ENCODE measurements at places on chromosomes 6 and 20.

DNA sequence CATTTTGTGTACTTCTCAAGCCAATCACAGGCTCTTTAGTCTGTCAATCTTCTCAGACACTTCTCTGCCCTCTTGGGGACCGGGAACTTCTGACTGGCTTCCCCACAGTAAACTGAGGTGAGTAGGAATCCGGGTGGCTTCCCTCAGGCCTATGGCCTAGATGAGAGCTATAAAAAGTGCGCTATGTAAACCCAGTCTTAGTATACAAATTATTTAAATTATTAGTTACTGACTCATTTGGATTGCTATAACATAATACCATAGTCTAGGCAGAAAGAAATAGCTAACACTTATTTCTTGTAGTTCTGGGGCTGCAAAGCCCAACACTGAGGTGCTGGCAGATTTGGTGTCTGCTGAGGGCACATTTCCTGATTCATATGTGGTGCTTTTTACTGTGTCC lies 109.2 kb upstream of the MCHR2 start:
- no peak for DNase-seq

DNA sequence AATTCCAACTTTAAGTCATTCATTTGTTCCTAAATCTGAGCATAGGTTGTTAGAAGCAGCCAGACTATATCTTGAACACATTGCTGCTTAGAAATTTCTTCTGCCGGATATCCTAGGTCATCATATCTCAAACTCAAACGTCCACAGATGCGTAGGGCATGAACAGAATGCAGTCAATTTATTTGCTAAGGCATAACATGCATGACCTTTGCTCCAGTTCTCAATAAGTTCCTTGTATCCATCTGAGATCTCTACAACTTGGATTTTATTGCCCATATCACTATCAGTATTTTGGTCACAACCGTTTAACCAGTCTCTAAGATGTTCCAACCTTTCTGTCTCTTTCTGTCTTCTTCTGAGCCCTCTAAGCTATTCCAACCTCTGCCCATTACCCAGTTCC lies 210.9 kb upstream of the MANEA start:
- DNase-seq, result no peak

DNA sequence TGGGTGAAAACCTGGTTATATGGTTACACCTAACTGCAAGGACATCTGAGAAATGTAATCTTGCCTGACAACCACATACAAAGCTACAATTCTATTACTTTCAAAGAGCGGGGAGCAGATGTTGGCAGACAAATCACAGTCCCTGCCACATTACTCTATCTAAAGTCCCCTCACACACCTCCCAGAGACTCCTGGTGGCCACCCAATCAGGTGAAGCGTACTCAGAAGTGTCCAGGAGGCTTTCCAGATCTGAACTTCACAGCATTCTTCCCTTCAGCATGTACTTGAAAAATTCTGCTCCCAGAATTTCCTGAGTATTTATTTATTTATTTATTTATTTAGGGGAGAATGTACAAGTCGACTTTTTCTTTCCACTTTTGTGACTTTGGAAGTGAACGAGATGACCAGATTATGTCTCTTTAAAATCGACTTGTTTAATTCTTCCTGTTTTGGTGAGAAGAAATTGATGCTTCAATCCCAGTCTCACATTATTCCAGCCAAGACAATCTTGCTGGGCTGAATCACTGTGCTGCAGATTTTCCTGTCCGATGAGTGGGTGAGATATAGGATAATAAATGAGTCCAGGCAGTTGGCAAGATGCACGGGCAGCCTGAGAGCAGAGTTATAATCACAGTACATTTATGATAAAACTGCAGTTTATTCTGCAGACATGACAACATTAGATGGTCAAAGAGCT lies 46.9 kb upstream of the POPDC3 start:
- no peak for DNase-seq

GRCh38 chr20:1946762-1947534 lies 46.9 kb downstream of the PDYN start:
- DNase-seq, result peak; percentile 58

GRCh38 chr6:148440016-148440415 lies 97.4 kb downstream of the SASH1 start:
- DNase-seq, result no peak

DNA sequence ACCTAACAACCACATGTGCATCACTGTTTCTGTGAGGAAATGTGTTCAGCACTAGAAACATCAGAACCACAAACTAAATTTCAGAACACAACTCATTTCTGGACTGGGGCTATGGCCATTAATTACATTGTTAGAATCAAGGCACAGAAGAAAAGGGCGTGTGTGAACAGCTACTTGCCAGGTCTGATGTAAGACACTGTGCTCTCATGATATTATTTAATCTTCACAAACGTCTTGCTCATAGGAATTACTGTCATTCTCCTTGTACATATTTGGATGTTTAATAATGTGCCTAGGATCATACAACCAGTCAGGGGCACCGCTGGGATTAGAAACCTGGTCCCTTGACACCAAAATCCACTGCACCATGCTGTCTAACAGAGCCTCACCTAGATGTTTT lies 14.8 kb downstream of the ADGRF1 start:
- no peak for DNase-seq

- no peak for DNase-seq
Observed at GRCh38 chr6:2396042-2396657, 150.7 kb upstream of the GMDS start.

DNA sequence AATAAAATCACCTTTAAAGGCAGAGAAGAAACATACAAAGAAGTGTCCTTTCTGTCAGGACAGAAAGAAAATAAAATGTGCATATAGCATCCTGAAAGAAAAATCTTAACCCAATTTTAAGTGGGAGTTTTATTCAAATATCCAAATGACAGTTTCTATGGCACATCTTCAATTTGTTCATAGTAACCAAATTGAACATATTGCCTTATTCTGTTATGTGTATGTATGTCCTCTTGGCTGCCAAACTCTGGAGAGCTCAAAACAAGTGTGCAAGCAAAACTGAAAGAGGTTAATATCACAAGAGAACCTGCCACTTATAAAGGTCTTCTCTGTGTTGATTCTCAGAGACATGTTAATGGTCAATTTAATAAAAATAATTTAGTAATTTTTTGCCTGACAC lies 334.7 kb downstream of the BCKDHB start:
- no peak for DNase-seq

- no peak for DNase-seq
Observed at GRCh38 chr20:7765221-7765620, 175.0 kb downstream of the HAO1 start.

GRCh38 chr6:75492386-75493153 lies 1.0 kb downstream of the FILIP1 start:
- no peak for DNase-seq

DNA sequence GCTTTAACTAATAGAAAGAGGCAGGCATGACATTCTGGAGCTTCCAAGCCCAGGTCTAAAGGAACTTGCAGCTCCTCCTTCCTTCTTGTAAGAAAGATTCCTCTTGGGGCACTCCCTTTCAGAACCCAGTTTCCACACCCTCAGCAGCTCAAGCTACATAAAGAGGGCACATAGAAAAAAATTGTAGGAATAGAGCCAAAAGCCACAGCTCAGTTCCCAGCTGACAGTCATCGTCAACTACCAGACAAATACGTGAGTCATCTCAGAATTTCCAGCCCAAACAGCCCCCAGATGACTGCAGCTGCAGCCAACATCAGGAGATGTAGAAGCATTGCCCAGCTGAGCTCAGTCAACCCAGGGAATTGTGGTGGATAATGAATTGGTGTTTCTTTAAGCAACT lies 349.8 kb upstream of the ARID1B start:
- no peak for DNase-seq

DNA sequence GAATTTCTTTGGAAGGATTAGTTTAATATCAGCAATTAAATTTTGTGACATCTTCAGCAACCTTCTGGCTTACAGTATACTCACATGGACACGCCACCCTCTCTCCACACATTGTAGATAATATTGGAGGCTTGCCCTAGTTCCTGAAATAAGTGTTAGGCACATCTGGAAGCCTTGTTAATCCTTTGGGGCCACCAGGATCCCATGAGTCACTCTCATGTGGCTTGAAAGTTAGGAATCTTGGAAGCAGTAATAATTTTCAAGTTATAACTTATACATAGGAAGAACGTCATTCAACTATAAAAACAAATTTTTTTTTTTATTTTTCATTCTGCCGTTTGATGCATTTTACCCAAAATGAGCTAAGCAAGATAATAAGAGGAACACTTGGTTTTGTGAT lies 20.5 kb downstream of the LAMA4 start:
- DNase-seq, result no peak

DNA sequence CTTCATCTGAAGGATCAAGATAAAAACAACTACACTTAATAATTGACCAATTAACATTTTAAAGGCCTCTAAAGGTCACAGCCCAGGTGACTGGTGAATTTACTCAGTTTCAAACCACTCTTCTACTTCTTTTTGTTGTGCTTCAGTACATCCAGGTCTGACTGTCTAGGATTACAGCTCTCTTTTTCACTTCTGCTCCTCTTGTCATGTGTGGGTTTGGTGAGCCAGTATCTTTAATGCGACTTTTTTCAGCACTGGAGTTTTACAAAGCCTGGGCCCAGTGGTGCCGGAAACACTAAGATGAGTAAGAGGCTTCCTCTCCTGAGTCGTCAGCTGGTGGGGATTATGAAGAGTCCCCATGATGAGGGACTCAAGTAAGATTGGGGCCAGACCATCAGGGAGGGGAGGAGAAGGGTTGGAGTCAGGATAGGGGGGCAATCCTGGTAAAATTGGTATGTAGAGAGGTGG lies 27.0 kb downstream of the HECA start:
- no peak for DNase-seq

DNA sequence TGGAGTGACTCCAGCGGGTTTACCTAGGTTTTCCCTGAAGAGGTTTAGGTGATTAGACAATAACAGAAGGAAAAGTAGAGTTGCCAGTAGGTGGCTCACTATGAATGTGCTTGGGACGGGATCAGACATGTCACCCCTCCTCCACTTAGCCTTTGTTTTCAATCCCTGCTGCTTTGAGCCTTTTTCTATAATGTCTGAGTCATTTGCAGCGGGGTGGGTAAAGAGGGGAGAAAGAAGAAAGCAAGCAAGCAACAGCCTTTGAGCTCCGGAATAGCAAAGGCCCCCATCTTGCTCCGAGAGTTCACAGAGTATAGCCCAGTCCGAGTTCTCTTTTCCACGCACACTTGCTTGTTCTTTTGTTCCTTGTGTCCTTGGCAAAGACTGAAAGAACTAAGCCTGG lies 129.1 kb downstream of the PACRG start:
- peak; percentile 76 for DNase-seq

- DNase-seq, result no peak
Observed at GRCh38 chr6:44631968-44632367, 244.5 kb downstream of the CDC5L start.

- DNase-seq, result no peak
Observed at GRCh38 chr6:155107432-155108069, 112.4 kb downstream of the TIAM2 start.

DNA sequence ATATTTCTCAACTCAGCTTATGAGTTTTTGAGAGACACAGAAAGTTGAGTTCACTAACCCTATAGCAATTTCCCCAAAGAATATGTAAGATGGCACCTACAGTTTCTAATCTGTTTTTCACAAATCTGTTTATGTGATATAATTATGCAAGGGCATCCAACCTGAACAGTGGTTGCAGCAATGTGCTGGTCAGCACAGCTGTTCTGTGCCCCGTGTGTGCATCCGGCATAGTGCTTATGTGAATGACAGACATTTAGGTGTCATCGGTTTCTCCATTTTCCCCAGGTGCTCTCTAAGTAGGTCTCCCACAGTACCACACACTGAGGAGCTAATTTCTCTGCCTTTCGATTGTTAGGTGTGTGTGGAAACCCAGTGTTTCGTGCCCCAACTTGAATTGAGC lies 7.7 kb upstream of the BACH2 start:
- no peak for DNase-seq

GRCh38 chr20:37193821-37194220 lies 14.5 kb upstream of the MROH8 start:
- DNase-seq, result no peak

GRCh38 chr20:51811042-51811355 lies 8.7 kb upstream of the SALL4 start:
- DNase-seq, result no peak

DNA sequence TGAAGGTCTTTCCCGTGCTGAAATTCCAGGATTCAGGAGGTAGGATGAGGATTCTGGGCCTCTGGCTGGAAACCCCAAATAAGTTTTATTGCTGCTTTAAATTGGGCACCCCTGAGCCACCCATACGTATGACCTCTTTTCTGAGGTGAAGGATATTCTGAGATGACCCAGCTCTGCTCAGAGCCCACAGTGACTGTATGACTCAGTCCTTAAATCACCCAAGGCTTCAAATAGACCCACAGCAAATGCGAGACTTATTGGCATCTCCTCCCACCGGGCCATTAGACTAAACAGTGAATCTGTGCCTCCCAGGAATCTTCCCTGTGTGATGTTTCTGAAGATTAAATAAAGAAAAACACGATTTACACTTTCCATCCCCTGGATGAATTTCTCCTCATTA lies 9.5 kb downstream of the SIRPG start:
- DNase-seq, result no peak

GRCh38 chr20:57661746-57662455 lies 41.7 kb upstream of the ZBP1 start:
- no peak for DNase-seq

DNA sequence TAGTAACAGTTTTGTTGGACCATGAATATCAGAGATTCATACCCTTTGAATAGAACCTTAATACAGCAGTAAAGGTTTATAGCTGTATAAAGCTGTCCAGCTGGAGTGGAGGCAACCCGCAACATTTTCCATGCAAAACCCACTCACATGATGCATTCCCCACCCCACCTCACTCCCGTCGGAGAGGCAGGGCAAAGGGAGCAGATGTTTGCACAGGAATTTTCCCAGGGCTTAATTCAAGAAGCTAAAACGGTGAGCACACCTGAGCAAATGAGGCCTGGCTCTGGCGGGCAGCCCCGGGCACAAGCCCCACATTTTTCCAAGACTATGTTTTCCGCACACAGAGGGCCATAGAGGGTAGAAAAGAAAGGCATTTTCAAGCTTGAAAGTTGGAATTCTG lies 191.7 kb downstream of the FOXC1 start:
- no peak for DNase-seq

DNA sequence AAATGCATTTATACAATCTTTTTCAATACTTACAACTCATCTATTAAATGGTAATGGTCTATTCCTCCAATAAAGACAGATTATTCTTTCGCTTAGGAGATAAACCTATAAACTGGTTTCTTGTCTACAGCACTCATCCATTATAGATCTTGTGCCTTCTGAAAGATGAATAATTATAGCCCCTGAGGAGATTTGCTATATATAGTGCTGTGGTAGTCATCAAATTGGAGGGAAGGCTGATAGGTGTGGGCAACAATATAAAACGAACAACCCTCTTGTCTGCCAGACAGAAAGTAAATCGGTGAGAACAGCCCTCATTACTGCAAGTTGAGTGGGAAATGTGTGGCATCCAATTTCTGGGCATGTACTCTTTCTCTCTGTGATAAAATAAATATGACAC lies 292.5 kb upstream of the CNR1 start:
- no peak for DNase-seq

DNA sequence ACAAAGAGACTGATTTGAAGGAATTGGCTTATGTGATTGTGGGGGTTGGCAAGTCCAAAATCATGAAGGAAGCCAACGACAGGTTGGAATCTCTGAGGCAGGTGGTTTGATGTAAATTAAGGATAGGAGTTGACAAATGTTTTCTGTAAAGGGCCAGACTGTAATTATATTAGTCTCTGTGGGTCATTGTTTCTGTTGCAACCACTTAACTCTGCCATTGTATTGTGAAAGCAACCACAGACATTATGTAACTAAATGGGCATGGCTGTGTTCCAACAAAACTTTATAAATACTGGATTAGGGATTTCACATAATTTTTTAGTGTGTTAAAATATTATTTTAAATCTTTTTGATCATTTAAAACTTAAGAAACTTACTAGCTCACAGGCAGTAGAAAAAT lies 199.2 kb upstream of the MYLIP start:
- DNase-seq, result no peak
